ENCODE measurements at places on chromosomes 3 and 15.

DNA sequence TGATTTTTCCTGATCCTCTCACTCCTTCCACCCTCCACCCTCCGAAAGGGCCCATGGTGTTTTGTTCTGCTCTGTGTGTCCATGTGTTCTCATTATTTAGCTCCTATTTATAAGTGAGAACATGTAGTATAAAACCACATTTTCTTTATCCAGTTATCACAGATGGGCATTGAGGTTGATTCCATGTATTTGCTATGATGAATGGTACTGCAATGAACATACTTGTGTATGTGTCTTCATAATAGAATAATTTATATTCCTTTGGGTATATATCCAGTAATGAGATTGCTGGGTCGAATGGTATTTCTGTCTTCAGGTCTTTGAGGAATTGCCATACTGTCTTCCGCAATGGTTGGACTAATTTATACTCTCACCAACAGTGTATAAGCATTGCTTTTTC, 126.0 kb downstream of the IMPG2 start:
- no peak for DNase-seq

DNA sequence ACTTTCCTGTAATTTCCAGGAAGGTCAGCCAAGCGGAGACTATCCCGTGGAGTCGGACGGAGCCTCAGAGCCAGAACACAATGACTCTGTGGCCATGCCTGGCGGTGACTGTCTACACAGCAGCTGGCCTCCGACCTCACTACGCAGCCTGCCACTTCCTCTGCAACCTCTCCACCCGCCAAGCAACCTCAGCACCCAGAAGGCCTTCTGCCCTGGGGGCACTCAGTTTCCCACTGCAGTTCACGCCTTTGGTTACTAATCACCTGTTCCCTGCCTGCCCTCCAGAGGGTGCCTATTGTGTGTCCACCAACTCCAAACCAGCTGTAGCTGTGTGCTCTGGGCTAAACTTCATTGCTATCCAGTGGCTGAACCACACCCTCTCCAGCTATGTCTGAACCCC, 44.0 kb downstream of the TM2D3 start:
- DNase-seq, result no peak

GRCh38 chr3:113018536-113019181, 27.9 kb downstream of the GTPBP8 start:
- DNase-seq, result peak; percentile 9

- no peak for DNase-seq
Observed at GRCh38 chr3:171270541-171270940, 189.7 kb downstream of the TNIK start.

DNA sequence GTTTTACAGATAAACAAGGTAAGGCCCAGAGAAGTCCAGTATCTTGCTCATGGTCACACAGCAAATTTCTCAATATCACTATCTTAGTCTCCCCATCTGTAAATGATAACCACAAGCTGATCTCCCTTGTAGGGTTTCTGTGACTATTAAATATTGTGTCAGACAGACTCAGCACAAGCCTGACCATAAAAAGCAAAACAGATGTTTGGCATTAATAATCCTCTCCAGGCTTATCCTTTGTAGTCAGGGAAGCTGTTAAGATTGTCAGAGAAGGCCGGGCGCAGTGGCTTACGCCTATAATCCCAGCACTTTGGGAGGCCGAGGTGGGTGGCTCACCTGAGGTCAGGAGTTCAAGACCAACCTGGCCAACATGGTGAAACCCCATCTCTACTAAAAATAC, 173.2 kb upstream of the PRICKLE2 start:
- DNase-seq, result peak; percentile 79

- DNase-seq, result no peak
Observed at GRCh38 chr3:125633767-125634166, 38.5 kb upstream of the OSBPL11 start.

GRCh38 chr3:180229113-180229512, 192.4 kb upstream of the PEX5L start:
- no peak for DNase-seq

- no peak for DNase-seq
Observed at GRCh38 chr3:62863648-62864047, 11.6 kb downstream of the CADPS start.

- no peak for DNase-seq
Observed at GRCh38 chr3:139538733-139539132, 809 bp downstream of the RBP1 start.

DNA sequence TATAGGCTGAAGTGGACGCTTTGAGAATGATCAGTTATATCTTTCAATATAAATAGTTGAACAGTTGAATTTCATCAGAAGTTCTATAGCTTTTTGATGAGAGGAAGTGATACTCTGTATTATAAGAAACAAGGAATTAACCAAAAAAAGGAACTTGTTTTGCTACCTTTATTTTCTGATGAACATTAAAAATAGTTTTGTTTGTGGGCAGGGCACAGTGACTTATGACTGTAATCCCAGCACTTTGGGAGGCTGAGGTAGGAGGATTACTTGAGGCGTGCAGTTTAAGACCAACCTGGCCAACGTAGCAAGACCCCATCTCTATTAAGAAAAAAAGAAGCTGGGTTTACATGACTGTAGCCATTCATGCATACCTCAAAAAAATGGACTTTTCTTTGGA, 16.7 kb downstream of the BLOC1S6 start:
- no peak for DNase-seq

- DNase-seq, result no peak
Observed at GRCh38 chr3:185439745-185440466, 58.9 kb downstream of the TMEM41A start.

GRCh38 chr15:100737214-100737613, 134.8 kb downstream of the ASB7 start:
- DNase-seq, result no peak

DNA sequence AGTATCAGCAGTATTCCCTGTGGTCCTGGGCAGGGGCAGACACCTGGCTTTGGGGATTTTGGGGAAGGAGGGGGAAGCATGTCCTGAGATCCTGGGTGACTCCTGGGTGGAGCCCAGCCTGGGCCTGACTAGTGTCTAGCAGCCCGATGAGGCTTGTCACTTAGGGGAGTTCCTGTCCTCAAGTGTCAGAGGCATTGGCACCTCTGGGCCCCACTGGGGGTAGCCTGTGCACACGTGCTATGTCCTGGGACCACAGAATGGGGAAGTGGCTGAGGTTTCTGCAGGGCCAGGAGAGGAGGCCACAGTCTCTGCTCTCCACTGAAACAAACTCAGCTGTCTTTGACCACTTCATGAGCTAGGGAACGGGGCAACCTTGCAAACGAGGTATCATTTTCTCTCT, 31.5 kb upstream of the ADCY5 start:
- DNase-seq, result no peak

DNA sequence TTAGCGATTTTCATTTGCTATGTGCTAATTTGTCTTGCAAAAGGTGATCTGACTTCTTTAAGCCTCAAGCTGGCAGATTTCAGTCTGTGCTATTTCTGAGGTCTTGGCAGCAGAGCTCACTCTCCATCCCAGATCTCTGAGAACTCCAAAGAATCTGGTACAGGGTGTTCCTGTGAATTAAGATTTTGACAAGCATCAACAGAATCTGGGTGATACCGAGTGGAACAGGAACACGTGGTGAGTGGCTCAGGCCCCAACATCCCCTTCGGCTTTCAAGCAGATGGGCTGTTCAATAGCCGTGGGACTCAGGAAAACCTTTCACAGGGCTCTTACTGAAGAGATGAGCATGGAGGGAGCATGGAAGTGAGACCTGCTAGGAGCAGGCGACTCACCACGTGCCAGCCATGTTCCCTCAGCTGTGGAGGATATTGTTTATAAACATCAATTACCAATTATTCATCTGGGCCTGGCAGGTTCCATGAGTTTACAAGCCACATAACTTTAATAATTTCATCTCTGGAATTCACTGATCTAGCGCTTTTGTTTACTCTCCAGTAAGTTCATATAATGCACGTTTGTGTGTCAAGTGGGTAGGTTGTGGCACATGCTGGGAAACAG, 103.4 kb upstream of the SELENOK start:
- no peak for DNase-seq

- no peak for DNase-seq
Observed at GRCh38 chr3:11220230-11220629, 52.0 kb upstream of the ATG7 start.

- peak; percentile 8 for DNase-seq
Observed at GRCh38 chr3:150215616-150216015, 192.5 kb upstream of the TSC22D2 start.

DNA sequence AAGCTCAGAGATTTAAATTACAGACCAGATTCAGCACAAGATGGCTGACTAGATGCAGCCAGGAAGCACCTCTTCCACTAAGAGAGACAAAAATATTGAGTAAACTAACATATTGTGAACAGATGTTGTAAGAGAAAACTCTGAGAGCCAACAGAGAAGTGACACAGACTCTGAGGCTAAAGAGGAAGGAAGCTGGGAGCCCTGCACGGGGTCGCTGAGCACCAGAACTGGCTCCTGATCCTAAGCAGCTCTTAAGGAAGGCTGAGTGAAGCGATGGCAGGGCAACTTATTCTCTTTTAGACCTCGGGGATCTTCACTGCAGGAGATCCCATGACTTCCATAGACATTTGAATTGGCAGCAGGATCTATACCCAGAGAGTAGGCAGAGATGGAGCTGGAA, 578.0 kb upstream of the GRM7 start:
- no peak for DNase-seq

DNA sequence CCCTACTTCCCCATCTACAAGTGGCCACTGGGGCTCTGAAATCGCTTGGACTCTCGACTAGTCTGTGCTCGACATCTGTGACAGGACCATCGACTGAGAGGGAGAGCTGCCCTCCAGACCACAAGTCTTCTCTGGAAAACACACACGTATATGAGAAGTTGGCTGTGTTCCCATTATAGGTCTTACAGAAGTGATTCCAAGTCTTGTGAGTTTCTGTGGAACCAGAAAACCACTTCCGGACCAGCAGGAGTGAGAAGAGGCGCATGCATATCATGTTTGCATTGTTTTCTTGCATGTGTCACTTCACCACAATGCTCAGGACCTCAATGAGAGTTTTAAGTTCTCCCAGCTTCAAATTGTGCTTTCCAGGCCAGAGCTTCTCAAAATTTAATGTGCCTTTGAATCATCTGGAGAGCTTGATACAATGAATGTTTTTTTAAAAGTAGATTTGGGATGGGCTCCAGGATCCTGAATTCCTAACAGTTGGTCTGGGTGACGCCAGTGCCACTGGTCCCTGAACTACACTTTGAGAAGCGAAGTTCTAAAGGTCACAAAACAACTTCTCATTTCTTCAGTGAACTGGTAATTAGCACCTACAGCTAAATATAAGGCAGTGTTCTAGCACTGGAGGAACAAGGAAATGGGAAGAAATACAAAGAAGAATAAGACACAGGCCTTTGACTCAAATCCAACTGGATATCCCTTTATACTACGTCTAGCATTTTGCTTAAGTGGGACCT, 15.7 kb downstream of the LIPC start:
- peak; percentile 74 for DNase-seq

DNA sequence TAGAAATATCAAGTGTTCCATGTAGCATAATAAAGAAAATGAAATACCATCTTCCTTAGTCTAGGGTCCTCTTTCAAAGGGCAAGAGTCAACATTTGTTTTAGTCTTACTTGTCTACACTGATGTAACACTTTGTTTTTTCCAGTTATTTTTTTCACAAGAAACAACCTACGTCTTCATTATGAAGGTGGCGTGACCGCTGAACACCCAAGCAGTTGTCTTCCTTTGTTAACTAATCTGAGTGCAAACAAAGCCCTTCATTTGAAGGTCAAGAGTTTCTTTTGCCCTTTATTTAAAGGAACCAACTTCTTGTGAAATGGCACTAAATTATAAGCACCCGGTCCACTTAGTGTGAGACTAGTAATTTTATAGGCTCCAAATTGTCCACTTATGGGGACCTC, 73.2 kb downstream of the CD47 start:
- DNase-seq, result no peak

DNA sequence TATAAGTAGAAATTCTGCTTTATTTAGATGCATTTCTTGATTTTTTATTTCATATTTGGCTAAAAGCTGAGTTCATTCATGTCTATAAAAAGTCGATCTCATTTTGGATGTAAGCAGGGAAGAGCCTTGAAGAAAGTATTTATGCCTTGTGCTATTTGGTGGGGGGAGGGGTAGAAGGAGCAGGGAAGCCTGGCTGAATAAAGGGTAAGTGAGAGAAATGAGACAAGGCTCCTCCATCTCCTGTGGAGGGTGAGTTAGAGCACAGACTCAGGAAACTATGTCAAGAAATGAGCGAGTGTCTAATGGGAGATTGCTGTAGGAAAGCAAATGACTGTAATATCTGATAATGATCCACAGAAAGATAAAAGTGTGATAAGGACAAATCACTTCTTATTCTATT, 121.8 kb upstream of the ATP11B start:
- no peak for DNase-seq

DNA sequence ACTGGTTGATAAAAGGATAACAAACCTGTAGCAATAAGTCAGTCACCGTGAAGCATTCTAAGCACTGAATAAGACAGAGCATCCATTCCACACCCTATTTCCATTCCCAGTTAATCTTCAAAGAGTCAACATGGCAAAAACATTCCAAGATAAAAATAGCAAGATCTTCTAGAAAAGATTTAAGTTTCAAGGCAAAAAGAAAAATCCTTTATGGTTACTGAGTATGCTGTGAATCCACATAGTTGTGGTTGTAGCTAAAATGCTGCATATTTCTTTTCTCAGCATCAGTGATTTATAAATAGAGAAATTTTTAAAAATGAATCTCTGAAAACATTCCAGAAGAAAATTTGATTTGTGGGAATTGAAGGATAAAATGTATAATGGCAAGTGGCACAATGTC, 21.1 kb downstream of the GAP43 start:
- peak; percentile 17 for DNase-seq

DNA sequence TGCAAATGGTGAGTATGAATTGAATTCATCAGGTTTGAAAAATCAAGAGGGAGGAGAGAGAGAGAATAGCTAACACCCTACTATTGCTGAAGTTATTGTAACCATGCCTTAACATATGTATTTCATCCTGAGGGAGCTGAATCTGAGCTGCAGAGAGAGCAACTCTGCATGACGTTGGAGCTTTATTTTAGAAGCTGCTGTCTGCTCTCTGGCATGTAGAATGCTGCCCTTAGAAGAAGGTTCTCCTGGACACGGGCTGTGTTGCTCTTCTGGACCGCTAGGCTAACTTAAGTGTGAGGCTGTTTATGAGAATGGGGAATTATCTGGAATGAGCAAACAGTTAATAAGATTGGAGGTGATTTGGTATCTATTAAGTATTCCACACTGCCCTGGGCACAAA, 814.6 kb downstream of the AGBL1 start:
- DNase-seq, result no peak

- no peak for DNase-seq
Observed at GRCh38 chr15:45653702-45654424, 19.0 kb downstream of the SQOR start.

GRCh38 chr3:71614869-71615268, 31.3 kb upstream of the FOXP1 start:
- DNase-seq, result no peak

DNA sequence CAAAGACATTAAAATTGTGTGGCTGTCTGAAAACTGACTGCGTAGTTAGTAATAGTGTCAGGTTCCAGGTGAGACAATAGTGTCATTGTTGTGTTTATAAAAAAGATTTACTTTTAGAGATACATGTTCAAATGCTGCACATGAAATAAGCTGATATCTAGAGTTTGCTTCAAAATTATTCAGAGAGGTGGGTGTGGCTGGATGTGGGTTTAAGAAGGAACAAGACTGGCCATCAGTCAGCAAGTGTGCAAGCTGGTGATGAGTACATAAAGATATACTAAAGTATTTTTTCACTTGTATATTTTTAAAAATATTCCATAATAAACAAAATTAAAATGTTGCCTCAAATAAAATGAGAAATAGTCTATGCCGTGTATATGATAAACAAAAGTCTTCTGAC, 190.6 kb downstream of the ARRDC4 start:
- DNase-seq, result no peak

- DNase-seq, result peak; percentile 7
Observed at GRCh38 chr3:79253704-79254103, 514.1 kb downstream of the ROBO1 start.

Data from AG08395 (cell line).